Stimulated activated effector memory CD8-positive, alpha-beta T cell treated with anti-CD3 and anti-CD28 coated beads, Interleukin-12 subunit alpha, Interleukin-12 subunit beta, amount 100 ng/mL, for 72 hours (primary cell): ENCODE measurements at places on chromosomes 3 and 15.

- DNase-seq: no peak
Observed at GRCh38 chr3:120203016-120203415, 82.0 kb downstream of the GPR156 start.

DNA sequence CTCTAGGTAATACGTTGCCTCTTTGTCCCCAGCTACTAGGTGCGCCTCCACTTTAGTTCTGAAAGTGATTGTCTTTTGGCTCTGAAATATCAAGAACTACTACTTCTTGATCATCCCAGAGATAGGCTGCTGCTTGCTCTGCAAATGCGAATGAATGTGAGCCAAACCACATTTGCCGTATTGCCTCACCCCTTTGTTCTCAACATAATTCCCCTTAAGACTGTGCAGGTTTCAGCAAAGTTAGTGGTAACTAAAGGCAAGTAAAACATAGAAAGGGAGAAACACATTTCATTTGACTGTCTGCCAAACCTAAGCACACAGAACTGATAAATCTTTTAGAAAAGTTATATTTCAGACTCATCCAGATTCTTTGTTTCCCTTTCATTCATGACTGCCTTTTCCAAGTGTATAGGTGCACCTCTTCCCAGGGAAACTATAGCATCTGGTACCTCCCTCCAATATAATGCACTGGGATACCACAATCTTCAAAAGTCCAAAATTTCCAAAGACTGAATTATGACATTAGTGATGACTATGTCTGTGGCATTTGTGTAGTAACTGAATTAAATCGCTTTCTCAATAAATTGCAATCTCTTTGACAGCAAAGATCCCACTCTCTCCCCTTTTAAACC, 720.6 kb upstream of the CBLB start:
- no peak for DNase-seq

DNA sequence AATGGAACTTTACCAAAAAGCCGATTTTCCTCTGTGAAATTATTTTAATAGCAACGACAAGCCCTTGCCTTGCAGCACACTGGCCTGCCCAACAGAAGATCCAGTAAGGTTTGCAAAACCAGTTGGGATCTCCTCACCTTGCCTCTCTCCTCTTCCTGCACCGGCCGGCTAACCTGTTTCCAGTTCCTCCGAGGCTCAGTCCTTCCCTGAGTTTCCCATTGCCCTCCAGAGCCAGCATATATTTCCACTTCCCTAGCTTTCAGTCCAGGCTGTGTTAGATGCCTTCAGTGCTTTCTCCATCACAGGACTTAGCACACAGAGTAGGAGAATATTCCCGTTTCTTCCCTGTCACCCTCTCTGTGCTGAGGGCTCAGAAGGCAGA, 60.3 kb downstream of the NOX5 start:
- no peak for DNase-seq

DNA sequence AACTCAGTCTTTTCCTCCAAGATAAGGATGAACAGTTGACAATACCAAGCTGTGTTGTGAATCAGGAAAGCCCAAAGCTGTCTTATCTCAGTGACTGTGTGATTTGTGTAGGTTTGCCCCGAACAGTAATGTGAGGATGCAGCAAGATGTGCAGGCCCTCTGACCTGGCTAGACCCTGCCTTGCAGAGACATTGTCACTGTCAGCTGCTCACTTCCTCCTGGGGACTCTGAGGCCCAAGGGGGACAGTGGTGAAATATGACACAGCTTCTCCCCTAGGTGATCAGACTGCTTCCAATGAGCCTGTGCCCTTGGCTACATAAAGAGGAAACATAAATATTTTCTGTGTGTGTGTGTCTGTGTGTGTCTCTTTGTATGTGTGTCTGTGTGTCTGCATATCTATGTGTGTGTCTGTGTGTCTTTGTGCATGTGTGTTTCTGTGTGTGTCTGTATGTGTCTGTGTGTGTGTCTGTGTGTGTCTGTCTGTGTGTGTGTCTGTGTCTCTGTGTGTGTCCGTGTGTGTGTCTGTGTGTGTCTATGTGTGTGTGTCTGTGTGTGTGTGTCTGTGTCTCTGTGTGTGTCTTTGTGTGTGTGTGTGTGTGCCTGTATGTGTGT, 21.7 kb downstream of the LRRK1 start:
- no peak for DNase-seq

DNA sequence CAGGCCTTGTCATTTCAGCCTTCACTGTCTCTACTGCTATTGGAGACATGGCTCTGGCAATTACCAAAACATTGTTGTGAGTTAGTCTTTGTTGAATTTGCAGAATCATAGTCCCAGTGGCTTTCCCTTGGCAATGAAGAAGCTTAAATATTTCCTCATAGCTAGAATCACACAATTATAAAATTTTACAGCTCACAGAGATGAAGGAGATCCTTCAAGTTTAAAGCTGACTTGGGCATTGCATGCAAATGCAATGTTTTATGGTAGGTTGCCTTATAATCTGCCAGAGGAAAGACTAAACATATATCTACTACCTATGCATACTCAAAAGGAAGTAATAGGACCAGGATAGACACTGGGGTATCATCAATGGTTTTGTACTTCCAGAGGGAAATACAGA, 90.9 kb downstream of the LSAMP start:
- DNase-seq: no peak

- no peak for DNase-seq
Observed at GRCh38 chr3:170622369-170623159, 36.7 kb upstream of the SLC7A14 start.

DNA sequence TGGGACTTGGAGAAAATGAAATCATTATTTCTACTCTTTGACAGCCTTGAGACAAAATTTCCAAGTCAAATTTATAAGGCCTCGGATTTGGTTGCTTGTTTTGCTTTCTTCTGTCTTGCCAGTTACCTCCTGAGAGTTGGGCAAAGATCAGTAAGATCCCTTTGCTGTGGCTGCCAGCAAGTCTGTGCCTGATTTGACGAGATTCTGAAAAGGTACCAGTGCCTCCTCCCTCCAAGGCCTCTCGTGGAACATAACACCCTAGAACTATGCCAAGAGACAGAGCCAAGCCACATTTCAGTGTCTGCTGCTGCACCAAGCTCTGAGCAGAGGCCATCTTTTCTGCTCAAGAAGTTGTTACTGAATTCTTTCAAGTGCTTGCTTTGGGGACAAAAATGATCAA, 61.0 kb downstream of the GTPBP8 start:
- DNase-seq: no peak

- DNase-seq: no peak
Observed at GRCh38 chr3:70607469-70607868, 295.0 kb upstream of the MDFIC2 start.

DNA sequence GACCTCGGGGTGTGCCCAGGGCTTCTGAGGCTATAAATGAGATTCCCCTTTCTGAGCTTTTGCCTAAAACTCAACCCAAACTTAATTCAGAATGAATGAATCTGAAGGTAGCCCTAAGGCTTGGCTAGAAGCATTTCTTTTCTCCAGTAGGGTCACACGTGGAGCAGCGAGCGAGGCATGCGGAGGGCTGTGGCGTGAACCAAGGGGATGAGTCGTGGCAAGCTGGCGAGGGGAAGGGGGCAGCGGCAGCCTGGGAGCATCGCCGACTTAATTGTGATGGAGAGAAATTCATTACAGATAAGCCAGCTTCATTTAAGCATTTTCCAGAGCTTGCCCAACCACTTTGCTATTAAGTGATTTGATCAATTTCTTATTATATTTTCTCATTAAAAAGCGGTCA, 79.9 kb downstream of the CHSY1 start:
- no peak for DNase-seq

DNA sequence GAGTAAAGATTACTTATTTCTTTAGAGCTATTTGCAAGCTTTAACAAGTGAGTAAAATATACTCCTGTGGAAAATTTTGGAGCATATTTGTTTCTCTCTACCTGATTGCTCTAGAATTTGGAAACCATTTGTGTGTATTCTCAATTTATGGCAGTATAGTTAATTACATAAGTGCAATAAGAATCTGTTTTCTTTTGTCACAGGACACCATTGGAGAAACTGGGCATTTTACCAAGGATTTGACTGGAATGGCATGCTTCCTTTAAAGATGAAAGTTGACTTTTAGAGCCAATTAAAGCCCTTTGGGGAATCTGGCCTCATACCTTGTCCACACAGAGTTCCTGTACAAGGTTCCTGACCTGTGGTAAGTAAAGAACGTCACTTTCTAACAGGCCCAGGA, 38.4 kb downstream of the PAQR5 start:
- no peak for DNase-seq

GRCh38 chr15:75177360-75178071, 24.2 kb upstream of the C15orf39 start:
- no peak for DNase-seq

DNA sequence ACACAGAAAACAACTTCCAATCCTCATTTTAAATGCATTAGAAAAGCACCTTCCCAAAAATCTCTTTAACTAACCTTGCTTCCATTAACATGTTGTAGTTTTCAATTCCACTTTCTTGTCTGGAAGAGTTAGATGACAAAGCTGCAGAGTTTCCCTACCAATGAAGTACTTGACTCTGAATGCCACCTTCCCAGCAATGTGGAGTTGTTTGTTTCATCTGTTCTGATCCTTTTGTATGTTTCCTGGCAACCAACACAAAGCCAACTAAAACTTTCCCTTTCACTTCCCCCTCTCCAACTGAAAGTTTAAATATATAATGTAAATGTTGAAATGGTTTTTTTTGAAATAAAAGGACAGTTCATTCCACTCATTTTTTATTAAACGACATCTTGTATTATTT, at the start of gene WDR49:
WDR49 (minus strand) TSS at position 183 of the 400 bp plus-strand sequence. CDS start 517 bp downstream, outside the sequence.
- no peak for DNase-seq

DNA sequence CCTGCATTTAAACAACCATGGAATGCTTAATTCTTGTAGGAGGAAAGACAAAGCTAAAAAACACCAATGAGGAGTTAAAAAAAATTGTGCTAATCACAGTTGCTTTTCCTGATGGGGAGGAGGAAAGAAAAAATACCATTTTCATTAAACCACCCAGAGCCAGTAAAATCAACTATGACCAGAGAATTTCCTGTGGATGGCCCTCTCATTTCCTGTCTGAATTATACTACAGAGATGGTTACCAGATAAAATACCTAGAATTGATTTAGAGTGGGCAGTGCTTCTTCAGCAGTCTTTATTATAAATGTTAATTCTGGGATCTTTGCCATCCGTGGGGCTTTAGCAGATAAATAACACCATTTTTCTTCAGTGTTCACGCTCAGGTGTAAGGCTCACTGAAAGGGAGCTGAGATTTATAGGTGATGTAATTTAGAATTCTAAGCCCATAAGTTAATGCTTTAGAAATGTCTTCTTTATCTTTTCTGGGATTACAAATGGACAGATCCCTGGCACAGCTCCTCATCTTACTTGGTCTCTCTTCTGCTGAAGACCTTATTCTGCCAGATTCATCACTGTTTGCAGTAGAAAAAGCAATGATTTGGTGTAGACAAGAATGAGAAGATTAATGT, 37.9 kb downstream of the RETNLB start:
- DNase-seq: no peak

DNA sequence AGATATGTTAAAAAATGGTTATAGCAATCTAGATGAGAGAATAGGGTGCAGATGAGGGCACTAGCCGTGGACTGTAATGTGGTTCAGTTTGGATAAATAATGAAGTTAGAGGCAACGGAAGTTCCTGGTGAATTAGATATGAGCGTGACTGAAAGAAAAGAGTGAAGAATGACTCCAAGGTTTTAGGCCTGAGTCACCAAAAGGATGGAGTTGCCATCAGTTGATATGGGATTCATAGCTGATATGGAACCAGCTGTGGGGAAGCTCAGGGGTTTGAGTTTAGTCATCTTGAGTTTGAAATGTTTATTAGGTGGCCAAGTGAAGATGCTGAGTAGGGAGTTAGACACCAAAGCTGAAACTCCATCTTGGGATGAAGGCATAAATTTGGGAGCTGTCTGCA, 66.2 kb downstream of the SSR3 start:
- no peak for DNase-seq

DNA sequence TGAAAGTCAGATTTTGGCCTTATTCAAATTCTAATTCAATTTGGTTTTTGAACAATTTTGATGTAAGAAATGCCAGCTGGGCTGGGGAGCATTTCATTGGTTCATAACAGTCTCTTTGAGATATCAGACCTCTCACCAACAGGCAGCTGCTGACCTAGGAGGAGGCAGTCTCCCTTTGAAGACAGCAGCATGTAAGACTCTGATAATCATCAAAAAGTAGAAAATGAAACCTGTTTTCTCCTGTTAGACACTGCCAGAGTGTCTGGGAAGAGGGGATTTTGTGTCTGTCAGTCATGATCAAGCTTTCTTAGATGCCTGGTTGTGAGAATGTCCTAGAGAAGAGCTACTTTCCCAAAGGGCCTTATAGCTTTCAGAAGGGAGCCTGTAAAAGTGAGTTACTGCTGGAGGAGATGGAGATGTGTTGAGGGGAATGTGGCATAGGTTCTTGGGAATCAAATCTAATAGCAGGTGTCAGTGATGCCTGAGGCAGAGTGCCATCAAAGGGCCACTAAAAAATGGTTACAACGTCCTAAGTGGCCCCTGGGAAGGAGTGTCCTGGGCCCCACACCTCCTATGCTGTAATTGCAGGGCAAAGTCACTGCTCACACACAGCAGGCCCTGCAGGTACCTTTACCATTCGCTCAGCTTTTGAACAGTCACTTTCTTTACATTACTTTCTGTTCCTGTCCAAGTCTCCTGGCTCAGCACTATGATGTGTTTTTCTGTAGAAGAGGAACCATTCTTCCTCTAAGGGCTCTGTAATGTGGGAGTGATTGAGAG, 43.1 kb downstream of the FSTL1 start:
- DNase-seq: no peak

DNA sequence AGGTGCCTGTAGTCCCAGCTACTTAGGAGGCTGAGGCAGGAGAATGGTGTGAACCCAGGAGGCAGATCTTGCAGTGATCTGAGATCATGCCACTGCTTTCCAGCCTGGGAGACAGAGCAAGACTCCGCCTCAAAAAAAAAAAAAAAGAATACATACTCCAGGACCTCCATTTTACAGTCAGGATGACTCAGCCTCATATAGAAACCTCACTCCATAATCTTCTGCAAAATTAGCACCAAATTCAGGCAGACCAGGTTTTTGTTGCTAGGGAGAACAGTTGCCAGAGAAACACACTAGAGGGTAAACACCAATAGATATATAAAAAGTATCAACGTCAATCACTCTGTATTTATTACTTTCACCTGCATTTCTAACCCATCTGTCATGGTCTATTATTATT, 28.3 kb upstream of the AP3B2 start:
- no peak for DNase-seq

DNA sequence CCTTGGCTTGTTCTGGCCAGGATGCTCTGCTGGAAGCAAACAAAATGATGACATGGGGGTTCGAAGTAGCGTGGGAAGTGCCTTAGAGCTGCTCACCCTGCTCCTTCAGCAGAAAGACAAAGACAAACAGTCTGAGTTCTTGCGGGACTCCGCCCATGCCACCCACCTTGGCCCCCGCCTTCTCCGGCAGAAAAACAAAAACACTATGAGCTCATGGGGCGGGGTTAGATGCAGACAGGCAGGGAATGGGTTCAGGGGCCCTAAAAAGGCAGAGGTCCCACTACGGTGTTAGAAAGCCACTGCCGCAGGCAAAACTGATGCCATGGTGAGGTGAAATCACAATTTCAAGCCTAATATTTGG, 9.7 kb upstream of the NCKIPSD start:
- DNase-seq: no peak

- DNase-seq: peak; percentile 26
Observed at GRCh38 chr3:53628536-53629401, 134.4 kb downstream of the CACNA1D start.

- no peak for DNase-seq
Observed at GRCh38 chr3:197343656-197344408, 45.4 kb upstream of the DLG1 start.

- no peak for DNase-seq
Observed at GRCh38 chr3:38054499-38055001, 15.5 kb downstream of the DLEC1 start.

GRCh38 chr3:55205990-55206389, 278.1 kb upstream of the LRTM1 start:
- DNase-seq: no peak
